ENCODE measurements at places on chromosomes 4 and X. TPM values are rescaled to one million over a fixed set of nuclear protein-coding genes. Genes with fewer than 3 reads are reported as not detected.

FUNDC2 gene
- total RNA-seq, result 51.7 TPM

CLDN34 gene
- 1.7 TPM for total RNA-seq

HPGDS gene
- total RNA-seq, result not detected

TSPYL2 gene
- 4.8 TPM for total RNA-seq

DDX53 gene
- total RNA-seq, result not detected

DNA sequence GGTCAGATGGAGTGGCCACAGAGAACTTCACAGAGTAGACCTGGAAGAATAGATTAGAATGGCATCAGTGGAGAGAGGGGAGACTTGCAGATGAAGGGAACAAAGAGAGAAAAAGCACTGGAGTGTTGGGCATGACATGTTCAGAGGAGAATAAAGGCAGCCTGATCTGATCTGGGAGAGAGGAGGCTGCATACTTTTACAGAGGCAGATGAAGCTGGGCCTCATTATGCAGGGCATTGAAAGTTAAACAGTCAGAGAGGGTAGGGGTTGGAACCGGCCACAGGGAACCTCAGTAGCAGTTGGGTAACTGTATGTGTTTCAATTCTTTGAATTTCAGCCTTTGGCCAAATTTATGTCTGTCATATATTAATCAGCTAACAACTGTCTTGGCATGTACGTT is 61.2 kb downstream of the SH3BGRL start:
- H3K36me3 ChIP-seq, result no peaks in the 10 kb centered on the region
- H3K4me1 ChIP-seq, result no peaks in the 10 kb centered on the region
- no peak overlapping the region for H3K4me3 ChIP-seq
- H3K27ac ChIP-seq, result peak overlapping the region; percentile 10
- no peak for DNase-seq

DNA sequence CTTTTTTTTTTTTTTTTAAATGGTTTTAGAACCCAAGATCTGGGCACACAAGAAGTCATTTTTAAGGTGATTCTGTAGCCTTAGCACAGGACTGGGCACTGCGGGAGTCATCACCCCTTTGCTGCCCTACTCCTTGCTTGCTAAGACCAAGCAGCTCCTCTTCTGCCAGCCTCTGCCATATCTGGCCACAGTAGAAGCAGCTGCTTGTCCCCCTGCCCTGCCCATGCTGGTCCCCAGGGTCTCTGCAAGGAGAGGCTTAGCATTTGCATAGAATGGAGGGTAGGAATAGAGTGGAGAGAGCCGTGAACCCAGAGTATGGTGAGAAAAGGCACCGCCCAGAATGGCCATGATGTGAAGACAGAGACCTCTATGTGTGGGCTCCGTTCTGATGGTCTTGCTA is 109.3 kb downstream of the ADRA2C start:
- H3K27me3 ChIP-seq, result peaks cover 5% of the 10 kb centered on the region
- H3K36me3 ChIP-seq, result no peaks in the 10 kb centered on the region
- no peak for DNase-seq
- peaks cover 6% of the 10 kb centered on the region for H3K4me1 ChIP-seq
- H3K4me3 ChIP-seq, result no peak overlapping the region
- no peak overlapping the region for H3K27ac ChIP-seq

DNA sequence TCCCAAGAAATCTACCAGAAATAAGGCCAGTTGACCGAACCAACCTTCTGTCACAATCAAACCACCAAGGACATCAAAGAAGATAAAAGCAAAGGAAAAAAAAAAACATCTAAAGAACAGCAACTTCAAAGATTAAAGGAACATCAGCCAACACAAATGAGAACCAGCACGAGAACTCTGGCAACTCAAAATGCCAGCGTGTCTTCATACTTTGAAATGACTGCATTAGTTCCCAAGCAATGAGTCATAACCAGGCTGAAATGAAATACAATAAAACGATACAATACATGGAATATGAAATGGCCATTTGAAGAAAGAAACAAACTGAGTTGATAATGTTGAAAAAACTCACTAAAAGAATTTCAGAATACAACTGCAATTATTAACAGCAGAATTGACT is 611.6 kb upstream of the GRIA3 start:
- H3K27me3 ChIP-seq, result no peaks in the 10 kb centered on the region
- H3K27ac ChIP-seq, result no peak overlapping the region
- no peaks in the 10 kb centered on the region for H3K4me1 ChIP-seq
- H3K36me3 ChIP-seq, result no peaks in the 10 kb centered on the region
- DNase-seq, result no peak

- no peaks in the 10 kb centered on the region for H3K27me3 ChIP-seq
- H3K36me3 ChIP-seq, result no peaks in the 10 kb centered on the region
- H3K4me3 ChIP-seq, result no peak overlapping the region
- no peak overlapping the region for H3K27ac ChIP-seq
Observed at GRCh38 chrX:154819771-154820341, 14.6 kb upstream of the MPP1 start.

GRCh38 chr4:134628066-134628465 is 426.5 kb upstream of the PABPC4L start:
- H3K4me3 ChIP-seq, result no peak overlapping the region
- H3K36me3 ChIP-seq, result no peaks in the 10 kb centered on the region
- H3K27ac ChIP-seq, result no peak overlapping the region
- H3K4me1 ChIP-seq, result no peaks in the 10 kb centered on the region
- H3K27me3 ChIP-seq, result no peaks in the 10 kb centered on the region

DNA sequence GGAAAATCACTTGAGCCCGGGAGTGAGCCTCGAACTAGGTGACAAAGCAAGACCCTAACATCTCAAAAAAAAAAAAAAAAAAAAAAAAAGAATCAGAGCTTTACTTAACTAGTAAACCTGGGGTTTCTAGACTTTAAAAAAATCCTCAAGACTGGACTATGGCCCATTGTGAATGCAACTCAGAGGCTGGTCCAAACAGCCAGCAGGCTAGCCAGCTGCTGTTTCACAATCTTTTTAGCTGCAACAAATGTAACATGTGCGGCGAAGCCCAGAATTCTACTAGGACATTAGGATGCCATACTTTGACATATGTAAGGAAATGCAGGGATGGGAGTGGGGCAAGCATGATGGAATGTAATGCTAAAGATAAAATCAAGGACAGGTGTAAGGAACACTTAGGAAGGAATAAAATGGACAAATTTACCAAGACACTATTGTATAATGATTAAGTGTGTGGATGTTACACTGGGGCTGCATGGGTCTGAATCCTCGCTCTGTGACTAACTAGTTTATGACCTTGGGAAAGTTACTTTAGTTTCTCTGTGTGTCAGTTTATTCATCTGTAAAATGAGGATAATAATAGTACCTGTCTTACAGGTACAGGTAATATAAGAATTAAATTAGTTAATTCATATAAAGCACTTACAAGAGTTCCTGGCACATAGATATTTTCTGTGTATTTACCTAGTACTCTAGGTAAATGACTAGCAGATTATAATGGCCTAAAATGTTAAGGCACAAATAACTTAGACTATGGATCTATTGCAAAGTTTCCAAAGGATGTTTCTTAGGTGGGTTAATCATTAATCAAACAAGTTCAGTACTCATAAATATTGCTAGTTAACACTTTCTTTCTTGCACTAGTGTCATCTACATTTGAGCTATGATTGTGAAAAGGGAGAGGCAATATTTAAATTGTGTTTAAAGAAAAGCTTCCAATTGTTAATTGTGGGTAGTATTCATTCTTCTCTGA is 49.5 kb downstream of the HELQ start:
- DNase-seq, result no peak
- no peaks in the 10 kb centered on the region for H3K36me3 ChIP-seq
- no peak overlapping the region for H3K27ac ChIP-seq
- H3K4me1 ChIP-seq, result no peaks in the 10 kb centered on the region
- no peak overlapping the region for H3K4me3 ChIP-seq
- H3K27me3 ChIP-seq, result no peaks in the 10 kb centered on the region

GRCh38 chr4:139454111-139455045 is at the start of gene RAB33B:
Gene RAB33B, plus strand, starts transcription at chr4:139454121. Its CDS starts 75 bp downstream, at chr4:139454196.
- H3K27me3 ChIP-seq, result no peaks in the 10 kb centered on the region
- DNase-seq, result no peak
- H3K36me3 ChIP-seq, result no peaks in the 10 kb centered on the region
- peak within 1 kb of the TSS; percentile 97 for H3K4me3 ChIP-seq

GRCh38 chrX:150692831-150693724 is at the start of gene MTMR1:
Gene MTMR1, plus strand, starts transcription at chrX:150693396. Its CDS starts 135 bp downstream, at chrX:150693531.
- no peaks in the 10 kb centered on the region for H3K4me1 ChIP-seq
- no peaks in the 10 kb centered on the region for H3K27me3 ChIP-seq
- H3K36me3 ChIP-seq, result no peaks in the 10 kb centered on the region
- H3K27ac ChIP-seq, result peak within 1 kb of the TSS; percentile 91

DNA sequence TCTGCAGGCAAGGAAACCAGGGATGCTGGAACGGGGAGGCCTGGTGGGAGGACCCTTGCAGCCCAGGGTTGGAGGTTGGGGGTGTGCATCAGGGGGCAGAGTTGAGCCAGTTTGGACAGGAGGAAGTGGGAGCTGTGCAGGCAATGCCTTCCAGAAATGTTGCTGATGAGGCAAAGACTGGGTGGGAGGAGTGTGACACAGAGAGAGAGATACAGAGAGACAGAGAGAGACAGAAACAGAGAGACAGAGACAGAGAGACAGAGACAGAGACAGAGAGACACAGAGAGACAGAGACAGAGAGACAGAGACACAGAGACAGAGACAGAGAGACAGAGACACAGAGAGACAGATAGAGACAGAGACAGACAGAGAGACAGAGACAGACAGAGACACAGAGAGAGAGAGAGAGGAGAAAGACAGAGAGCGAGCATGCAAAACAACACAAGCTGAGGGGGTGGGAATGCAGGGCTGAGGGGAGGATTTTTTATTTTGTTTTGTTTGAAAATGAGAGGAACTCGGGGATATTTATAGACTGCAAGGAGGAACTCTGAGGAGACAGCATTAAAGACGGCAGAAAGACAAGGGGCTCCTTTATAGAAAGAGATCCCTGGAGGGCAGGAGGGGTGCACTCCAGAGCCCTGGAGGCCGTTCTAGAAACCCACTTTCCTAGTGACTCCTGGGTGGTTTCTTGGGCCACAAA is 1.9 kb upstream of the HAUS3 start:
- DNase-seq, result no peak
- H3K4me1 ChIP-seq, result peaks cover 69% of the 10 kb centered on the region
- no peak overlapping the region for H3K4me3 ChIP-seq
- H3K27me3 ChIP-seq, result no peaks in the 10 kb centered on the region
- H3K36me3 ChIP-seq, result peaks cover 26% of the 10 kb centered on the region
- peak overlapping the region; percentile 68 for H3K27ac ChIP-seq

DNA sequence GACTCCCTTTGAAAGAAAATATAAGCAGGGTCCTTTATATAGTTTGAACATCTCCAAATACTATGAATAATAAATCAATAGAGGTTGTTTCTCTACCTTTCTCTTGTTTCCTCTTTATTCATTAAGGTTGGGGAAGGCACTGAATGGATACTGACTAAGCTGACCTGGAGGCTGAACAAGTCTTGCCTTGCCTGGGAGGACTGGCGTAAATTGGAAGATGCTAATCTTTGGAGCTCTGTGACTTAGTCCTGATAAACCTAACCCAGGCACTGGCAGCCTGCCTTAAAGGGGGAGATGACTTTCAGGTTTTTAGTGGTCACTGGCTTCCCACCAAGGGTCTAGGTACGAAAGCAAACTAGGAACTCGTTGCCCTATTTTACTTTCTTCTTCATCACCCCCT is 10.5 kb downstream of the CCDC160 start:
- no peaks in the 10 kb centered on the region for H3K4me1 ChIP-seq
- DNase-seq, result no peak

DNA sequence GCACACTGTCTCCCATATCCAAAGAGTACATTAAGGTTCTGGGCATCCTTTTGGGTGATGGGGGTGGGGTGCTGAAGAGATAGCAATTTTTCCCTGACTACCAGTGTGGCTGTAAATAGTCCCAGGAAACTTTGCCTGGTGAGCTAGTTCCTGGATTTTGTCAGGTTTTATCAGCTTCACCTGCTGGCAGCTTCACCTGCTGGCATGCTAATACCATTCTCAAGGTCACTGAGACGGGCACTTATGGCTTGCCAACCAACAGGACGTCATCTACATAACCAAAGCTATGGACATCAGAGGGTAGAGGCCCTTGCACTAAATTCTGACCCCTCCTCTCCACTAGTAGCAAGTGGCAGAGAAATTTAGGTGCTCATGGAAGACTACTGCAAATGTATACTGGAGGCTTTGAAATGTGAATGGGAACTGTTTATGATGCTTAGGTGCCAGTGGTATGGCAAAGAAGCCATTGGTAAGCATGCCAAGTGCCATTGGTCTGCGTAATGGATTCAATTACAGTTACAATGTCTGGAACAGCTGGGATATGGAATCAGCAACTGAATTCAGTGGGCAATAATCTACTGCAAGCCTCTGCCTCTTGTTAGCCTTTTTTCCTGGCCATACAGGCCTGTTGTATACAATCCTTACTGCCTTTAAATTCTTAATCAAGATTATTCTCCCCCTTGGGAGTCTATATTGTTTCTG is 71.6 kb upstream of the SH3RF1 start:
- no peak overlapping the region for H3K4me3 ChIP-seq
- DNase-seq, result no peak
- H3K4me1 ChIP-seq, result no peaks in the 10 kb centered on the region
- no peaks in the 10 kb centered on the region for H3K27me3 ChIP-seq

DNA sequence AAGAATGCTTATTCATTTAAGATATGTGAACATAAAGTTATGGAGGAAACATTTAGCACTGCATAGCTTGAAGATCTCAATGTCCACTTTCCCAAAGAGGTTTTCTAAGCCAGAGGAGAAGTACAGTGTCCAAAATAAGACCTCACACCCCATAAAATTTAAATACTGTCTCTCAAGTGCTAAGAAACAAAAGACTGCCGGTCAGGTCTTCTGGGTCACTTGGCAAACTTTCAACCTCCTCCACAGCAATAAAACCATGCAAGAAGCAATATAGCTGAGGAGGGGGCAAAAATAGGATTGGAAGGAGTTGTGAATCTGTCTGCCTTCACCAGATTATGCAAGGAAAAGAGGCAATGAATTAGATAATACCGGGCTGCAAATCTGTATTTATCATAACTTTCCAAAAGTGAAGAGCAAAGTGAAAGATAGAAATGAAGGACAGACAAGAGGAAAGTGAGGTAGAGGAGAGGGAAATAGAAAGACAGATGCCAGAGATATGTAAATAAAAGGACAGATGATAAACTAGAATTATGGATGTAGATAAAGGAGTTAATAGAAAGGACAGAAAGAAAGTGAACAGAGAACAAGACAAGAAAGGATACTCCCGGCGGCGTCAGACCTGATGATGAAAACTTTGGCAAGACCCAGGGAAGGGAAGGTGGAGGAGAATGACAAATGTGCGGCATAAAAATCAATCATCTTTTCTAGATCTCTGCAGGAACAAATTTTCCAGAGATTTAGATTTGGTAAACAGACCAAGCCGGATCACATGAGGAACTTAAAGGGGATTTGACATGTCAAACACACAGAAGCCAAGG is 152.7 kb upstream of the FAM241A start:
- DNase-seq, result no peak
- H3K4me1 ChIP-seq, result no peaks in the 10 kb centered on the region
- no peak overlapping the region for H3K4me3 ChIP-seq
- H3K27ac ChIP-seq, result peak overlapping the region; percentile 74

GRCh38 chr4:124633285-124633941 is 79.1 kb downstream of the ANKRD50 start:
- no peak for DNase-seq
- no peaks in the 10 kb centered on the region for H3K27me3 ChIP-seq
- no peak overlapping the region for H3K4me3 ChIP-seq
- peaks cover 5% of the 10 kb centered on the region for H3K4me1 ChIP-seq

Measured in esophagus squamous epithelium (tissue), 5 donors.